ENCODE measurements at places on chromosomes 13 and 19. TPM values are rescaled to one million over a fixed set of nuclear protein-coding genes. Genes with fewer than 3 reads are reported as not detected.

Gene KASH5
- not detected for total RNA-seq

Gene ELSPBP1
- not detected for total RNA-seq

Gene S1PR5
- total RNA-seq = 2.4 TPM

Gene MYADM
- 151 TPM for total RNA-seq

- no peak for DNase-seq
Measured at GRCh38 chr13:26784704-26785639, 24.4 kb upstream of the GPR12 start.

GRCh38 chr13:36148446-36148845 is 17.3 kb upstream of the DCLK1 start:
- DNase-seq = no peak

DNA sequence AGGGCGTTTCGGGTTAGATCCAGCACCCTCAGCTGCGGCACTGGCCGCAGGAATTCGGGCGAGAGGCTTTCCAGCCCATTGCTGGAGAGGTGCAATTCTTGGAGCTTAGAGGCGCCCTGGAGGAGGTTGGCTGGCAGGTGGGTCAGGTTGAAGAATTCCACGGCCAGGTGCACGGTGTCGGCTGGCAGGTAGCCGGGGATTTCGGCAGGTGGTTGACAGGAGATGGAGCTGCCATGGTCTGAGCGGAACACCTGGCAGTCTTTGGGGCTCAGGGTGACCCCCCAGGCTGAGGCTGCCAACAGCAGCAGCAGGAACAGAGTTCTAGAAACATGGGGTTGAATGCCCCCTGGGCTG is 1.3 kb downstream of the LRG1 start:
- no peak for DNase-seq

DNA sequence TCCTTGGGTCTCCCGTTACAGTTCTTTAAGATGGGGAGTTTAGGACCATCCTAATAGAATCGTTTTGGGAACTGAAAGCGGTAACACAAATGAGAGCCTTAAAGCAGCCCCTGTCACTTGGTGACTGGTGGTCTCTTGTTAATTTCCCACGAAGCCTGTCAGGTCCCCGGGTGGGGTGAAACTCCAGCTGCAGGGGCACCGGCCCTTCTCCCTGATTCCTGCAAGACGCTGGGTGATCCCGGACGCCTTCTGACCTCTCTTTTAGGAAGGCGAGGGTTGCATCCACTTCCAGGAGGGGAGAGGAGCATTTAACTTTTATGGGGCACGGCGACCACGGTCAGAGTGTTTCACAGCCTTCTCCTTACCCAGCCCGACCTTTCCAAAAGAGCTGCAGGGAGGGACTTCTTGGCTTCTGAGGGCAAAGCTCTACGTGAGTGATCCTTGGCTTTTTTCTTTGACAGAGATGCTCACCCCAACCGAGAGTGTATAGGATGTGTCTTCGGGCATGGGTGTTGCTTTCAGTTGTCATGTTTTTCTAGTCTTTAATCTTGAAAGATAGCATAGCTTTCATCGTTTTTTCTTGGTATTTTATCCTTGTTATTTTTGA is 688 bp downstream of the ZNF225 start:
- no peak for DNase-seq

- DNase-seq = no peak
Measured at GRCh38 chr13:95245071-95245470, 56.2 kb downstream of the ABCC4 start.

GRCh38 chr13:101686003-101686402 is 233.5 kb downstream of the ITGBL1 start:
- DNase-seq = no peak

DNA sequence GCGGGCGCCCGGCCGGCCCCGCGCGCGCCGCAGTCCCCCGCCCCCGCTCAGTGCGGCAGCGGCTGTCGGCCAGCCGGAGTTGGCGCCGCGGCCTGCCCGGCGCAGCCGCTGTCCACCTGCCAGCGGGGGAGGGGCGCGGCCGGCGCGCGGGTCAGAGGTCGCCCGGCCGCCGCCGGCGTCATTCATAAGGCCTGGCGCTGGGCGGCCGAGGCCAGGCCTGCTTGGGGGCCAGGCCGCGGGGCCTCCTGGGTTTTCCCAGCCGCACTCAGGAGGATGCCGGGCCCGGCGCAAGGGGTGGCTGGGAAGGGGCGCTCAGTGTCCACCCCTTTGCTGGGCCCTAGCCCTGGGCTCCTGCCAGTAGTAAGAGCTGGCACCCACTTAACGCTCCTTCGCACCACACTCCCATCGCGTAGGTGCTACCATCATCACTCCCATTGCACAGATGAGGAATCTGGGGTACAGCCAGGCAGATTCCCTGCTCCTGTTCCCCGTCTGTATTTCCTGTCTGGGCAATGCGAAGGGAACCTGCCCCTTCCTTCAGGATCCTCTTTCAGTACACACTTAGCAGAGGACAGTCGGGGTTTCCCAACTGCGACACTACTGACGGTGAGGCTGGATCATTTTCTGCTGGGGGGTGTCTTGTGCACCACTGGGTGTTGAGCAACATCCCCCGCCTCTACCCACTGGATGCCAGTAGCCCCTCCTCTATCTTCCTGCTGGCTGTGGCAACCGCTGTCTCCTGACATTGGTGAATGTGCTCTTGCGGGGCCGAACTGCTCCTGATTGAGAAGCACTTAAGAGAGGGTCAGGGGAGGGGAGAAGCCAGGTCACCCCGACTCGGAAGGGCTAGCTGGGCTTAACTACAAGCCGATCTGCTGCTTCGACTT is 846 bp upstream of the PRKACA start:
- DNase-seq = no peak

DNA sequence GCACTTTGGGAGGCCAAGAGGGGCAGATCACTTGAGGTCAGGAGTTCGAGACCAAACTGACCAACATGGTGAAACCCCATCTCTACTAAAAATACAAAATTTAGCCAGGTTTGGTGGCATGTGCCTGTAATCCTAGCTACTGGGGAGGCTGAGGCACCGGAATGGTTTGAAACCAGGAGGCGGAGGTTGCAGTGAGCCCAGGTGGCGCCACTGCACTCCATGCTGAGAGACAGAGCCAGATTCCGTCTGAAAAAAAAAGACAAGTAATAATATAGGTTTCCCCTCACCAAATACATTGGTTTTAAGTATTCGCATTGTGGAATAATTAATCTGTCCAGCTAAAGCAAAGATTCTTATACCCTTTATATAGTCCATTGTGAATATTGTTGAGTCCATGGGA is 1544.6 kb downstream of the OLFM4 start:
- DNase-seq = no peak

GRCh38 chr19:5804516-5805461 is at the start of gene NRTN:
NRTN (plus strand) TSS chr19:5805067; CDS start chr19:5824166, 19,099 bp downstream.
- DNase-seq = no peak

GRCh38 chr19:13013649-13014048 is 18.4 kb downstream of the NFIX start:
- DNase-seq = no peak

- no peak for DNase-seq
Measured at GRCh38 chr19:4584670-4585460, 25.4 kb upstream of the SEMA6B start.

DNA sequence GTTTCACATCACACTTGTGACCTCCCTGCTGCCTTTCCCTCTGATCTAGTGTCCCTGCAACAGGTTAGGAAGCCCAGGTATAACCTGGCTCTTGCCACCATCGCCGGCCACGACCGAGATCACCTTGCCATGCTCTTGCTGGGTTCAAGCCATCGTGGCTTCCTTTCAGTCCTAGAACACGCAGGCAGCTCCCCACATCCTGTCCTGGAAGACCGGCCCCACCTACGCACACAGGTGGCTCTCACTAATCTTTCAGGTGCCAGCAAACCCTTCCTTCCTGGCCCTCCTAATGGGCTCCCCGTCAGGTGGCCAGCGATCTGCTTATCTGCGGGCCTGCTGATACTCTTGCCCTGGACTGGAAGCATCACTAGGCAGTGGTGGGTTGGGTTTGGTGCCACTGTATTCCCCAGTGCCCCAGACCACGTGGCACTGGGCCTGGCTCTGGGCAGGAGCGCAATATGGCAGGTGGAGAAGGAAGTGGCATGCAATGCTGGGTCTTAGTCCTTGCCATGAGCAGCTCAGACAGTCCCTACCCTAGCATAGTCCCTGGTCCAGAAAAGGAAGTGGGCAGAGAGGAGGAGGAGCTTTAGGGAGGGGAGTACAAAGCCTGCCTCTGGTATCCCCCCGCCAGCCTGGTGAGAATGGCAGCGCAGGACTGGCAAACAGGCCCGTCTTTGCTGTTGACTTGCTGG is 11.8 kb downstream of the PPP1R37 start:
- DNase-seq = no peak

DNA sequence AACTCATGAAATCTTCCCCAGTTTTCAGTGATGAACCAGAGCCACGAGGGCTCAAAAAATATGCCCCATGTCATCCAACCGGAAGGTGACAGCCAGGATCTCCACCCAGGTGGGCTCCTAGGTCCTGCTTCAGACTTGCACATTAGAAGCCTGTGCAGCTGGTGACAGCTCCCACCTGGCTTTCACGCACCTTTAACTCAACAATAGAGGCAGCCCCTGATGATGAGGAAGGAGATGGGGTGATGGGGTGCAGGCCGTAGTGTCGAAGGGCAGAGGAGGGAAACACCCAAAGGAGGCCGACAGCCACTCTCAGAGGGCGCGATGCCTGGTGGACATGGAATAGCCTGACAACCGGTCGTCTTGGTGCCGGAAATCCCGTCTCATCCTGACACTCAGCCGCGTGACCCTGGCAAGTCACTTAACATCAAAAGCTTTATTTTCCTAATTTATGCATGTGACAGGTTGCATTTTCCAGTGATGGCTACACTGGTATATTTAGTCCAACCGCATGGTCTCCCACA is 118.0 kb downstream of the SOX1 start:
- DNase-seq = no peak

DNA sequence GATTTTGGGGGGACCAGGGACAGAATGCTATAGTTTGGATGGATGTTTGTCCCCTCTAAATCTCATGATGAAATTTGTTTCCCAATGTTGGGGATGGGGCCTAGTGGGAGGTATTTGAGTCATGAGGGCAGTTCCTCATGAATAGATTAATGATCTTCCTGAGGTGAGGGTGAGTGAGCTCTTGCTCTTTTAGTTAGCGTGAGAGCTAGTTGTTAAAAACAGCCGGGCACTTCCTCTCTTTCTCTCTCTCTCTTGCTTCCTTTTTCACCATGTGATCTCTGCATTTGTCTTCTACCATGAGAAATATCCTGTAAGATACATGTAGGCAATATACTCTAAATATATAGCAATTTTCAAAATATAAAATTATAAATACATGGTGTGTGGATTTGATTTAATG is 290.8 kb upstream of the PCDH9 start:
- no peak for DNase-seq

- DNase-seq = no peak
Measured at GRCh38 chr19:38785187-38785699, 3.8 kb upstream of the LGALS7B start.

All from thoracic aorta (tissue), 2 donors.